ENCODE measurements at places on chromosomes 12 and 14. TPM values are rescaled to one million over a fixed set of nuclear protein-coding genes. Genes with fewer than 3 reads are reported as not detected.

GRCh38 chr12:132150780-132151144 is 6.5 kb downstream of the NOC4L start:
- DNase-seq = no peak

DNA sequence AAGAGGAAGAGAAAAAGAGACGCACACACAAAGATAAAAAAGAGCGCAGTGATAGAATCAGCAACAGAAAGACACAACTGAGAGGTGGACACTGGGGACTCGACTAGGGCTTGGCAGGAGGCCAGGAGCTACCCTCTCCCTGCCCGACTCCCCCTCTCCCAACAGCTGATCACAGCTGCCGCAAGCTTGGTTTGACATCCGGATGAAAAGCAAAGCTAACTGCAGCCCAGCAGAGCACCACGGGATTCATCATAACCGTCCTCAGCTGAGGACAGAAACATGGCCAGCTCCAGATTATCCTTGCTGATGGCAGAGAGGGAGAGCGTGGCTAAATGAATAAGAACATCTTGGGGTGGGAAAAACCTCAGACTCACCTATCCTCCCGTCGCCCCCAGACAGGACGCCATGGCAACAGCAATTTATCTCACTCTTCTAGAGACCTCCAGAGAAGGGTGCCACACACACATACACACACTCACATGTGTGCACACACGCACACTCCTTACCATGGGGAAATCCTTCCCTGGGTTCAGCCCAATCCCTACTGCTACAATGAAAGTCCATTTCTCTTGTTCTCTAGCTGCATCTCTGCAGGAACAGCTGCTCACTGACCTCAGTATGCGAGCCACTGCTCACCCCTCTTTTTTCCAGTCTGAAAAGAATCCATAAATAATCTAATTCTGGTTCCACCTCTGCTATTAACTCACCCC is 135.3 kb downstream of the NTF3 start:
- no peak for DNase-seq

DNA sequence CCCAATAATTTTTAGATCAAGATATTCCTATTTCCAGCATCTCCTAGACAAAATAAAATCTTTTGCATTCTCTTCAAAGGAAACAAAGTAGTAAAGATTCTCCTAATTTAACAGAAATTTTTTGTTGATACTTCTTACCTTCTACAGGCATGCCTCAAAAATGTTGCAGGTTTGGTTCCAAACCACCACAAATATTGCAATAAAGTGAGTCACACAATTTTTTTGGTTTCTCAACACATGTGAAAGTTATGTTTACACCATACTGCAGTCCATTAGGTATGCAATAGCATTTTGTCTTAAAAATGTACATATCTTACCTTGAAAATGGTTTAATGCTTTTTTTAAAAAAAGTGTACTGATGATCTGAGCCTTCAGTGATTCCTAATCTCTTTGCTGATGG is 65.6 kb upstream of the USP15 start:
- no peak for DNase-seq

GRCh38 chr14:32693114-32693513 is 245.6 kb upstream of the NPAS3 start:
- DNase-seq = no peak

Gene PTCSC3
- not detected for total RNA-seq
